Stimulated activated CD4-positive, alpha-beta T cell treated with anti-CD3 and anti-CD28 coated beads, TNF-alpha, amount 100 ng/mL, for 24 hours (primary cell): ENCODE measurements at places on chromosomes 12 and 14.

GRCh38 chr12:65878540-65878939 is 54.3 kb downstream of the HMGA2 start:
- no peak for DNase-seq

DNA sequence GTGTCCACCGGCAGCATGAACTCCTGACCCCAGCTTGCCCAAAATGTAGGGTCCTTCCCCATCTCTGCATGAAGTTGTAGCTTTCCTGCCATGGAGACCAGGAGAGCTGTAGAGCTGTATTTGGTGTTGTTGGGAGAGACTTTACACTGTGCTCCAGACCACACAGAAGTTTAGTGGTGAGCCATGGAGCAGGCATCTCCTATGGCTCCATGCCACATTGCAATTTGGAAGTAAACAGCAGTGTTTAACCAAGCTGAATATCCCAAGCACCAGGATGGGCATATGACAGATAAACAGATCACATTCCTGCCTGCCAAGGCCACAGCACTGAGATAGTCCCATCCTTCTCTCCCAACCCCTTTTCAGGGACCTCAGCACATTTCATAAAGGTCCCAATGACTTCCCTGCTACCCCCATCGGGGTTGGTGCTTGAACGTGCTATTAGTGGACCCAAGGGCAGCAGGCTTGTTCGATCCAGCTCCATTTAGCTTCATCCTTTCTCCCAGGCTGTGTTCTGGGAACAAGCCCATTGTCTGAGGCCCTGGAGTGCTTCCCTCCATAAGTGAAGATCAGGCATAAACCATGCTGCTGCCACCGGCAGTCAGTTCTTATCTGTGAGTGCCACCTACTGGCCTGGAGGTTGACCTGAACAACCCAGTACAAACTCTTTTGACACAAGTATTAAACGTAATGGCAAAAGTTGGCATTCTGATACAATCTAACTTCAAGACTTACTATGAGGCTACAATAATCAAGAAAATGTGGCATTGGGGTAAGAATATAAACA is 172.3 kb upstream of the ATXN7L3B start:
- no peak for DNase-seq

GRCh38 chr14:37013078-37013477 is 159.3 kb downstream of the SLC25A21 start:
- no peak for DNase-seq

- DNase-seq = no peak
These were observed 298.1 kb upstream of the RTL1 start for GRCh38 chr14:101201535-101202151.

GRCh38 chr14:102238766-102239165 is 66.2 kb downstream of the MOK start:
- DNase-seq = no peak
